ENCODE measurements at places on chromosomes 11 and 22. TPM values are rescaled to one million over a fixed set of nuclear protein-coding genes. Genes with fewer than 3 reads are reported as not detected.
A peak's percentile ranks its signal among the peaks of the same experiment; 100 is the strongest.

- H3K4me1 ChIP-seq, result peaks cover 50% of the 10 kb centered on the region
- peaks cover 6% of the 10 kb centered on the region for H3K36me3 ChIP-seq
- H3K27ac ChIP-seq, result no peak overlapping the region
- no peaks in the 10 kb centered on the region for H3K27me3 ChIP-seq
- peak; percentile 54 for DNase-seq
- no peak overlapping the region for H3K4me3 ChIP-seq
Observed at GRCh38 chr22:25362883-25363240, 143.4 kb downstream of the CRYBB2 start.

GRCh38 chr22:33787645-33788456 lies 132.4 kb downstream of the LARGE1 start:
- no peaks in the 10 kb centered on the region for H3K27me3 ChIP-seq
- H3K4me1 ChIP-seq, result peaks cover 6% of the 10 kb centered on the region
- H3K27ac ChIP-seq, result no peak overlapping the region
- no peak overlapping the region for H3K4me3 ChIP-seq
- DNase-seq, result no peak
- no peaks in the 10 kb centered on the region for H3K36me3 ChIP-seq

DNA sequence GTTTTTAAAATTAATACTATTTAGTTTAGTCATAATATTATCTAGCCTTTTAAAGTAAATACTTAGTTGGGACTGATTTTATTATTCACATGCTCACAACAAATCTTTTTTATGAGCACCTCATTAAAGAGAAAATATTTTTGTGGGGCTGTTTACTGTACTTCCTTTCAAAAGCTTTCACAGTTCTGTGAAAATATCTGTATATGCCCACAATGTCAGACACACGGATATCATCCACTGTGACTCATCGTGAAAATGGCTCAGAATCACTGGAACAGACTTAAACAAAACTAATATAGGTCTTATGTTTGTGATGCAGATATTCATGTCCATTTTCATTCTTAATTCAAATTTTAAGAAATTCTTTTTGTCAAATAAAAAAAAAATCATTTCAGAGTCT lies 305.2 kb downstream of the RAB38 start:
- no peaks in the 10 kb centered on the region for H3K27me3 ChIP-seq
- no peak for DNase-seq
- H3K4me1 ChIP-seq, result no peaks in the 10 kb centered on the region

GRCh38 chr22:31776231-31776630 lies 22.4 kb downstream of the DEPDC5 start:
- H3K27ac ChIP-seq, result no peak overlapping the region
- peaks cover 89% of the 10 kb centered on the region for H3K36me3 ChIP-seq
- no peaks in the 10 kb centered on the region for H3K4me1 ChIP-seq
- no peak overlapping the region for H3K4me3 ChIP-seq
- no peaks in the 10 kb centered on the region for H3K27me3 ChIP-seq

PTPN5 gene
- not detected for total RNA-seq

PATE4 gene
- not detected for total RNA-seq

FOLR2 gene
- 62.3 TPM for total RNA-seq

Measured in spleen (tissue), 13 donors.